Hematopoietic multipotent progenitor cell (in vitro differentiated cells): ENCODE measurements at places on chromosomes 11 and 22.

DNA sequence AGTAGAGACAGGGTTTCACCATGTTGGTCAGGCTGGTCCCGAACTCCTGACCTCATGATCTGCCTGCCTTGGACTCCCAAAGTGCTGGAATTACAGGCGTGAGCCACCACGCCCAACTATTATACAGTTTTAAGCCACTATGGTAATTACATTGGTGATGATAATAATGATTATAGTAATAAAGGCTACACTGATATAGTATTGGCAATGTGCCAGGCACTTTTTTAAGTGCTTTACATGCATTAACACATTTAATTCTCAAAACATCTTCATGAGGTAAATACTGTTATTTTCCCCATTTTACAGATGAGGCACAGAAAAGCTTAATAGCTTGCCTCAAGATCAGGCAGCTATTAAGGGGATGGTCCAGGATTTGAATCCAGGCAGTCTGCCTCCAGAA, 222.5 kb downstream of the SOX6 start:
- DNase-seq: no peak

GRCh38 chr22:32723643-32724042, 77.9 kb upstream of the TIMP3 start:
- peak; percentile 88 for DNase-seq

DNA sequence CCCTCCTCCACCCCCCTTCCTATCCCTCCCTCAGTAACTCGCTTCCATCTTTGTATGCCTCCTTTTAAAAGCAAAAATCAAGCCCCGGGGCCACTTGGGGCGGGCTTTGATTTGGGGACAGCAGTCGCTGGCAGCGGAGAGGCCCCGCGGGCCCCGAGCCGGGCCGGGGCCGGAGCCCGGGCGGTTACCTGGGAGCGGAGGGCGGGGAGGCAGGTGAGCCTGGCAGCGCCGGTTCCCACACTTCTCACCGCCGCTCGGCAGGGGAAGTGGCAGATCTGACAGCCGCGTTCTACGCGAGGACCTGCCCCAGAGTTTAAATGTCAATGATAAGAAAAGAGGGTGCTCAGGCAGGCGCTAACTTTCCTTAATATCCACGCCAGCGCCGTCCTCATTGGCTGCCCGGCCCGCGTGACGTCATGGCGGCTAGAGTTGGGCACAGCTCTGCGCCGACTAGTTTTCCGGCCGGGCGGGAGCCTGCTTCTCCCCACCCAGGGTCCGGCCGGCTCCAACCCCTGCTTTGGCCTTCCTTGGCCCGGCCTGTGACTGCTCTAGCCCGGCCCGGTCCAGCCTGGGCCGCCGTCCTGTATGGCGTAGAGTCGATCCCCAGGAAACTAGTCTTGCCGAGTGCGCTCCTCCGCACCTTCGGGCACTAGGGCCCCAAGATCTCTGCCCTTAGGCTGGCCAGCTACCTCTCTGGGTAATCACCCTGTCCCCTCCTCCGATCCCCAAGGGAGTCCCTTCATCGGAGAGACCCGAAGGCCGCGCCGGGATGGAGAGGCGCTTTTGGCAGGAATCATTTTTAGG, 6.7 kb upstream of the PAX6 start:
- DNase-seq: no peak

- DNase-seq: peak; percentile 73
Measured at GRCh38 chr22:37529652-37530345, 10.6 kb upstream of the CARD10 start.

DNA sequence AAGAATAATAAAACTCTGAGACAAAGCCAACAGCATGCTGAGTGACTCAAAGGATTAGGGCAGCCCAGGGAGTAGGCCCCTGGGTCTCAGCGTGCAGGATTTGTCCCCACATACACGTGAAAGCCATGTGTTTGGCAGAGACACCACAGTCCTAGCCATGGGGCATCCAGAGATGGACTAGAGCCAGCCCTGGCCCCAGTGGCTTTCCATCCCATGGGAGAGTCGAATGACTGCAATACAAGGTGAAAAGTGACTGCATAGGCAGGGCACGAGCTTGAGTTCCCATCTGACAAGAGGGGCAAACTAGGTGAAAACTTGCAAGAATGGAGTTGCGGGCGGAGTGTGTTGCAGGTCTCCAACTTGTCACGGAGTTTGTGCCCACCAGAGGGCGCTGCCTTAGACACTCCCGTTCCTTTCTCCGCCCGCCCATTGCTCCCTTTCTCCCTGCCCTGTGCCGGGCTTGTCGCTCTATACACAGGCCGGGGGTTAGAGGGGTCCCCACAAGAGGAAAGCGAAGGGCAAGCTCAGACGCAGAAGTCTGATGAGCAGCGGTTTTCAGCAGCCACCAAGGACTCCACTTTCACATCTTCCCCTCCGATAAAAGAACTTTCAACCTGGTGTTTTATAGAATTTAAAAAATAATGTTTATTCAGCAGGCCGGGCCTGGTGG, 24.2 kb downstream of the TSKU start:
- DNase-seq: peak; percentile 80

- no peak for DNase-seq
Measured at GRCh38 chr22:25051073-25051472, 98.6 kb downstream of the KIAA1671 start.

DNA sequence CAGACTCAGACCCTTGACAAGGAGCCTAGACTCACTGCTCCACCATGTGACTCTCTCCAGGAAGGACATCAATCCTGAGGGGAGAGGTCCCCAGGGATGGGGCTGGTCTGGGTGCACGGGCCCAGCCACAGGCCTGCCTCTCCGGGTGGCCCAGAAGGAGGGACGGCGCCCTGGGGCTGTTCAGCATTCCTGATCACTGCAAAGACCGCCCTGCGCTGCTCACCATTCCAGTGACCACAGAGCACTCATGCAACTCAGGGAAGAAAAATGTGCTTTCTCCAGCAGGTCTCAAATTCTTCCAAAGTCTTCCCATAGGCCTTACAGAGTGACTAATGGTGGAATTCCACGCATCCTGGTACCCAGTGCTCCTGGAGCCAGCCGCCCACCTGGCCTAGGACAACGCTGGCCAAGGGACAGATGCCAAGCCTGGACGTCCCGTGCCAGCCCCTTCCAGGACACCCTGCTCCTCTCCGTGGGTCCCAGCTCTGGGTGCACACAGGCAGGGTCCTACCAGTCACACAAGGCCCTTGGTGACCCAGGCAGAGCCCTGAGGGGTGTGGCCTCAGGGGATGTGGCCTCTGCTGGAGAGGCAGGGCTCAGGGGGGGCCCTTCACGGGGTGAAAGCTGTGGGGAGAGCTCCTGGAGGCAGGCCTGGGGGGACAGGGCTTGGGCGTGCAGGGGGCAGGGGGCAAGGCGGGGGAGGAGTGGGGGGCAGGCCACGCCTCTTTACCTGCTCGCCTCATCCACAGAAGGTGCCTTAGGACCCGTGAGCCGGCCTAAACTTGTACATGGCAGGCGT, 178.8 kb downstream of the IGLL1 start:
- DNase-seq: no peak

DNA sequence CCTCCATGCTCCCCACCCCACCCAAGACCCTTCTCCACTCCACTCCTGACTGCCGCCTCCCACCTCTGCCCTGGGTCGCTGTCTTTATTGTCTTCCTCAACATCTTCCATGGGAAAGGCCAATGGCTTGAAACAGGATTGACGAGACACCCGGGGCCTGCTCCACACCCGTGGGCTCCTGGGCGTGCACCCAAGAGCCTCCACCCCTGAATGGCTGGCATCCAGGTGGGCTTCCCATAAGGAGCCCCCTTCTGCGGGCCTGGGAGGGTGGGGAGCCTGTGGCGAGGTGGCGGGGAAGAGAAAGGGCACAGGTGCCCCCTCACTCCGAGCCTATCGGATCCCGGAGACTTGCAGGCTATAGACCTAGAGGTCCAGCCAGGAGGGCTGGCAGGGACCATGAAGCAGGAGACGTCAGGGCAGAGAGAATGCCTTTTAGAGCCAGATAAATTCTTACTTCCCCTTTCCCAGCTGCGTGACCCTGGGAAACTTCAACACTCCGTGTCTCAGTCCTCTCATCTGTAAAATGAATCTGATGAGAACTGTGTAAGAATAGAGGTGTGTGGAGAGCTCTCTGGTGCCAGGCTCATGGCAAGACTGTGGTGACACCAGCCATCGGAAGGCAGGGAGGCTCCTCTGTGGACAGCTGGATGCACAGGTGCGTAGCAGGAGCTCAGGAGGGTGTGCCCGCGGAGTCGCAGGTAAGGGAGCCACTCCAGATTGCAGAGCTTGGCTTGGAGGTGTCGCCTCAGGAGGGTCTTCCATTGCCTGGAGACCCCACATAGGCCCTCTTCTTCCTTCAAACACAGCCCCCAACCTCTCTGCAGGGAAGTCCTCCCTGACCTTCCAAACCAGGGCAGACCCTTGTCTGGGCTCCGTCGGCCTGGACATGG, 53.9 kb downstream of the SMIM38 start:
- DNase-seq: no peak

DNA sequence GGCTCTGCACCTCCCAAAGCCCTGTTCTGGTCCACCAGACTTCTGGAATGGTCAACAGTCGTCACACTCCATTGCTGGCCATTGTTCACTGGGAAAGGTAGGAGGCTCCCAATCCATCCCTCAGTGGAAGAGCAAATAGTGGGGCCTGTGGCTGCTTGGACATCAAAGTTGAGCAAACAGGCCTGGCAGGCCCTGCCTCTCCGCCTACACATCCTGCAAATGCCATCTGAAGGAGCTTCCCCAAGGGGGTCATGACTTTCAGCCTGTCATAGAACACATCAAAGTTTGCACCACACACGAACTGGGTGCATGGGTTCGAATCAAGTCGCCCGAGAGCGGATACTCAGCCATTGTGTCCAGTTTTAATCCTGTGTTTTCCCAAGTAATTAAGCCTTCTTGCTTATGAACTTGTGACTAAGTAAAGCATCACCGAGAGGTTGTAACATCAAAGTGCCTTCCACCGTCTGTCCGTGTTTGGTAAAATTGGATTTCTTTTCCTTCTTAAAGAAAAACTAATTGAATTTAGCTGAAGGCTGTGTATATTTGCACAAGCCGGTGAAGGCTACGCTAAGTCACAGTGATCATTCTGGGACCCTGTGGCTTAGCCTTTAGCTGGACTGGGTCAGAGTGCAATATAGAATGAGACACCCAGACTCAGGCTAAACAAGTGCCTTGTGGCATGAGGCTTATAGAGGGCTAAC, 36.1 kb downstream of the CLPB start:
- DNase-seq: no peak

DNA sequence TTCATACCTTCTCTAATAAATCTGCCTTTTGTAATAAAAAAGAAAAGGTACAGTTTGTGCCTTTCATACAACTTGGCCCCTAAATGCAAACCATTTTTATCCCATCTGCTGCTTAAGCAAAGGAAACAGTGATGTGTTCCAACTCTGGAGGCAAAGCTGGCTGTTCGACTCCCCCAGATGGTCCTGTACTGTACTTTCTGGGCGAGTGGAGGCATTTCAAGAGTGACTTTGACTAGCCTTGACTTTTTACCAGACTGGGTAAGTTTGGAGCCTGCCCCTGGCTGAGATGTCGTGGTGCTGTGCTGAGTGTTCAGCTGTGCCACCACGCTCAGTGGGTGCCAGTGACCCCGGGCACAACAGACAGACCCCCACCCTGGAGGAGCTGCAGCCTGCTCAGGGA, 10.2 kb downstream of the MICALL1 start:
- DNase-seq: no peak

DNA sequence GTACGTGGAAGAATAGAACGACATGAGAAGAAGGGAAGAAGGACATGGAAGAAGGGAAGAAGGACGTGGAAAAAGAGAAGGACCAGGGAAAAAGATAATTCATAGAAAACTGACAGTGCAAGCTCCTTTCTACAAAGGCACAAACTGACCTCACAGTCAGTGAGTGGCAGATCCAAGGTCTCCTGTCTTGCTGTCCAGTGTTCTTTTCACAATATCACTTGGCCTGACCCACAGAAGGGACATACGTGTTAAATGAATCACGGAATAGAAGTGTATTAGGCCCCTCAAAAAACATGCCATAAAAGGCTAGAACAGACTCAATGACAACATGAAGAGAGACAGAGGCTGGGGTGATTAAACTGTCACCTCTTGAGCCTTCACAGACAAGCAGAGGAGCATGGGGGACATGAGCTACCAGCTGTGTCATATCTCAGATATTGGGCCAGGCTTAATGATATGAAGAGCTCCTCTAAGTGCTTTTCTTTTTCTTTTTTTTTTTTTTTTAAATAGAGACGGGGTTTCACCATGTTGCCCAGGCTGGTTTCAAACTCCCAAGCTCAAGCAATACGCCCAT, 4.6 kb downstream of the ASCC2 start:
- DNase-seq: no peak

DNA sequence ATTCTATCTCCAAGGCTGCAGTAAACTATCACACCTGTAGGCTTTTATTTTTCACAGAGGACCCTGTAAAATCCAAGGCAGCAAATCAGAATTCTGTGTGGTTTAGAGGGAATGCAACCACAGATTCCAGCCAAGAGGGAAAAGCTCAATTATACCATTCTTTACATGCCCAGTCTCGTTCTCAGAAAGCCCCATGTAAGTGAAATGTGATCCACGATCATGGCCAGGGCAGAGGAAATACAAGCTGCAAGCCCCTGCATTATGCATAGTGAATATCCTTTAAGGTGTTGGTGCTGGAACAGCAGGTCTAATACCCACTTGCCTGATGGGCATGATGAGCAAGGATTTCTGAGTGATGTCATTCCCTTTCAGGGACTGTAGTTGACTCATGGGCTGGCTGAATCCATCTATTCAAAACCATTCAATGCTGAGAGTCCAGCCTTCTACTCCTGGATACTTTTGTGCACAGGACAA, 198.7 kb upstream of the MTMR2 start:
- no peak for DNase-seq

DNA sequence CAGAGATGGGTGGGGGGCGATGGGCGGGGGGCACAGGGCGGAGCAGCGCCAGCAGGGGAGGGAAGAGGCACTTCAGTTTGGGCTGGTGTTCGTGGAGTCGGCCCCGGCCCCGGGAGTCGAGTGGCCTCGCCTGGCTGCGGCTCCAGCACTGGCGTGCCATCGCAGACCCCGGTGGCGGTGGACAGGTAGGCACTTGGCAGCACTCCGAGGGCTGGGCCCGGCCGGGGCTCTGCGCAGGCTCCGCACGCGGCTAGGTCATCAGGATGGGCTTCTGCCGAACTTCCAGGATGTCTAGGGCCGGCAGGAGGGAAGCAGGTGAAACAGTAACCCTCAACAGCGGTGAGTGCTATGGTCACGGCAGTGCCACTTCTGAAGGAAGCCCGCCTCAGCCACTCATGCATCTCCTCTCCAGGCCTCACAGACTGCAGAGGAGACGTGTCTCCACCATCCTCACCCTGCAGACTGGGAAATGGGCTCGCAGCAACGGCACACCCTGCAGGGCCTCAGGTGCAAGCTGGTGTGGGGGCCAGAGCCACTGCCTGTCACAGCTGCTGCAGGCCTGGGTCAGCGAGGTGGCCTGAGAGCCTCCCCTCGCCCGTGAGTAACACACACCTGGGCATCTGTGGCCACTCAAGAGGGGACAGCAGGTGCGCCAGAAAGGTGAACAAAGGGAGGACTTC, 33.3 kb downstream of the NUP50 start:
- DNase-seq: no peak
